Testis (tissue), 5 donors: ENCODE measurements at places on chromosomes 7 and 10.

GRCh38 chr7:130894146-130894908, 160.3 kb upstream of the KLF14 start:
- no peak for DNase-seq

GRCh38 chr10:26950934-26951333, 90.2 kb upstream of the ABI1 start:
- DNase-seq: no peak

- DNase-seq: no peak
Measured at GRCh38 chr10:47425813-47426419, 41.8 kb upstream of the ZNF488 start.

DNA sequence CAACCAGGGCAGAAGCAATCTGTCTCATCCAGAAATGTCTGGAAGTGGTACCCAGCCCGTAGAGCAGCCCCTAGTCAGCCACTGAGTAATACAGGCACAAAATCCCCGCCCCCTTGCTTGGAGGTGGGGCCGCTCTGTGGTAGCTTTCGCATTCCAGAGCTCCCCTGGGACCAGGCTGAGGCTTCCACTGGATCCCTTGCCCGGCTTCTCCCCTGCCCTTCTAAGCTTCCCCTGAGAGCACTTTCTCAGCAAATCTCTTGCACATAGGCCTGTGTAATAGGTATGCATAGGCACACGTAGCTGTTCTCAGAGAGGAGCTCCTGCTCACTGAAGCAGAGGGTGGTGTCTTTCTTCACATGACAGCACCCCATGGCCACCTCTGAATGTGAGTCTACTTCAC, 144.2 kb downstream of the BMS1 start:
- DNase-seq: no peak

GRCh38 chr7:130736298-130736900, 2.4 kb upstream of the KLF14 start:
- DNase-seq: no peak

DNA sequence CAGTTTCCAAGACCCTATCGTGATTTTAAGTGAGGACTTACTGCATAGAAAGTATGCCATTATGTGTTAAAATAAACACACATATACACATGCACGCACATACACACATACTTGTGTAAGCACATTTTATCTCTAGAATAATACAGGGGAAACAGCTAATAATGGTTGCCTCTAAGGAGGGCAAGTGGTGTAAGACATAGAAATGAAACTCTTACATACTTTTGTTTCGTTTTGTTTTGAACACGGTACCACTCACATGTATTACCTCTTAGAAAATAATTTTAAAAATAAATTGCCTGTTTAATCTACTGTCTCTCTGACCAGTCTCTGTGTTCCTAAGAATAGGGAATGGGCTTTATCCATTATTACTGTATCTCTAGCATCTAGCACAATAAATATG, 49.2 kb downstream of the HERPUD2 start:
- no peak for DNase-seq

DNA sequence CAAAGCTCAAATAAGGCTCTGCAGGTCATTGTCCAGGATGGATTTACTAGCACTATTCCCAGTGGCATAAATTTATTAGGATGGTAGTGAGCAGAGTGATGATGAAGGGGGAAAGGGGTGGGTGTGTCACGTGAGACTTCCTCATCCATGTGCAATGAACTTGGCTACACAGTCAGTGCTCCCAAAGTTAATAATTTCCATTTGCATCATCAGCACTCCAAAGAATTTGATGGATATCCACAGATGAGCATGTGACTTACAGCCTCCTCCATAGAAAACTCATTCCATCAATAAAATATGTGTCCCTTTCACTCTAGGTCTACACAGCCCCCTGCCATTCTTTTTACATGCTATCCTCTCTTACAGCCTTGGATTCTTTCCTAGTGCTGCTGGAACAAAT, 142.6 kb upstream of the PLPP4 start:
- no peak for DNase-seq

DNA sequence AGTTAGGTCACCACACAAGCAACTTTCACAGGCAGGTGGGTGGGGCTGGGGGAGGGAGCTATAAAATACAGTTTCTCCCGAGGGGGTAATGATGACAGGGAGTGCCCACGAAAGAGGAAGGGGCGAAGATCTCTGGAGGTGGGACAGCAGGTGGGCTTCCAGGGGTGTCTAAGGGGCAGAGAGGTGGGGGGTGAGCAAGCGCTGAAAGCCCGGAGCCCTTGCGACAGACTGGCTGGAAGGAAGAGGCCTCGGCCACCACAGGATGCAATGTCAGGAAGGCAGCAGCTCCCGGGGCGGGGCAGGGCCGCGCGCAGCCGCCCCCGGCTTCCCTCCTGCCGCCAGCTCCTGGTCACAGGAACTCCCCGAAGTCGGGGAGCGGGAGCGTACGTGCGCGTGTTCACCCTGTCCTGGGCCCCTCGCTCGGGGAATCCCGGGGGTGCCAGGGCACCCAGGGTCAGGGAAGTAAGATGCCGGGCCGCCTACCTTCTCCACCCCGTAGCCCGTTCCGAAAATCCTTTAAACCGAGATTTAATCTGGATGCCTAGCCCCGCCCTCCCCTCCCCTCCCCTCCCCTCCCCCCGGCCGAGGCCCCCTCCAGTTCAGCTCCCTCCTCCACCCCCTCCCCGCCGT, 105.2 kb upstream of the PPIF start:
- peak; percentile 55 for DNase-seq

GRCh38 chr7:117819558-117819957, 53.7 kb downstream of the CTTNBP2 start:
- DNase-seq: no peak

DNA sequence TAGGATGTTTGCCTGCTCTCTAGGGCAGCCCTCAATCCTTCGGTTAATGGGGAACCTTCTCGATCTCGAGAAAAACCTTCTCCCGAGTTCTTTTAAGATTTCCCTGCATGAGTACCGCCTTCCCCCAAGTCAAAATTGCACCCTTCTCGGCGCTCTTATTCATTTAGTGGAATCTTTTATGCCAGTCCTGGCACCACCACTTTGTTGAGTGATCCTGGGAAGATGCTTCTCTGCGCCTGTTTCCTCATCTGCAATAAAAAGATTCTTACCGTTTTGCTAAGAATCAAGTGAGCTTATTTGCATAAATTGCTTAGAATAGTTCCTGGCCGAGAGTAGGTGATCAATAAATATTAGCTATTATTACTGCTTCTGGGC, 697 bp downstream of the ARPC1A start:
- no peak for DNase-seq

DNA sequence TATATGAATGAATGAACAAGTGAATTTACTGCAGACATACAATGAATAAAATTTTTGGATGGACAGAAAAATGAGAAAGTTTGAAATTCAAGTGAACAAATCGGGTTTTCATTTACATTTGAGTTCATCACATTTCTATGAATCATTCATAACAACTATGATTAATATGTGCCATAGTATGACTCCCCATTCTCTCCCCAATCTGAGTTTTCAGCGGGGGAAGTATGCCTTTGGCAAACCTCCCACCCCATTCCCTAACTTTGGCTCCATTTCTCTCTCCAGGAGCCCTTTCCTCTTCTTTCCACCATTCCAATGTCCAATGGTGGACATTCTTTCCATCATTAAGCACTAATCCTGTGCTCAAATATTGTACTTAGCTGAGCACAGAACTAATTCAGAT, 96.8 kb upstream of the LSM8 start:
- no peak for DNase-seq

GRCh38 chr10:72126184-72126871, 38.0 kb upstream of the SPOCK2 start:
- no peak for DNase-seq

DNA sequence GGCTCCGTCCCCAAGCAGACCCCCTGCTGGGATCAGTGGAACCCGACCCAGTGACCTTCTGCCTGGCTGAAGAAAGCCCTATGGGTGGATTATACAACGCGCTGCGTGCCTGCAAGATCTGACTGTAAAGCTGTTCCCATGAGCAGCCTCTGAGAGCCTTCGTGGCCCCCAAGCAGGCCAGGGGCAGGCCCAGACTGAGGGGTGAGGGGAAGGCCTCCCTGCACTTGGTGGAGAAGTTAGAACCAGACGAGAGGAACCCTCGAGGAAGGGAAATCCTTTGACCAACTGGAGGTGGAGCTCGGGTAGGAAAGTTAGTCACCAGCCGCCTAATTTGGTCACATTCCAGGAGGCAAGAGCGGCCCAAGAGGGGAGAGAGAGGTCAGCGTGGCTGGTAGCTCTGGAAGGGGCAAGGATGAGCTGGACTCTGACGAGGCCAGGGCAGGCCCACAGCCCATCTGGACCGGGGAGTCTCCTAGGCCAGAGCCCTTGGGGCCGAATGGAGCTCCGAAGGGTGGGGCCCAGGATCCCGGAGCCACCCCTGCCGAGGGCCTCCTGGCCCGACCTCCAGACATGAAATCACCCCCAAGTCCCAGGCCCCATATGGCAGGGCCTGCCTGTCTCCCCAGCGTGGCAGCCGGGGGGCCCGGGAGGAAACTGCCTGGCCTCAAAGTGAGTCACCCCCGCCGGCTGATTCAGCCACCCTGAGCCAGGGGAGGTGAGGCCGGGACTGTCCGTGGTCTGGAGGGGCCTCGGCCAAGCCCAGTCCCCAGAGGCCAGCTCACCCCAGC, 23.3 kb upstream of the PDGFA start:
- DNase-seq: no peak

DNA sequence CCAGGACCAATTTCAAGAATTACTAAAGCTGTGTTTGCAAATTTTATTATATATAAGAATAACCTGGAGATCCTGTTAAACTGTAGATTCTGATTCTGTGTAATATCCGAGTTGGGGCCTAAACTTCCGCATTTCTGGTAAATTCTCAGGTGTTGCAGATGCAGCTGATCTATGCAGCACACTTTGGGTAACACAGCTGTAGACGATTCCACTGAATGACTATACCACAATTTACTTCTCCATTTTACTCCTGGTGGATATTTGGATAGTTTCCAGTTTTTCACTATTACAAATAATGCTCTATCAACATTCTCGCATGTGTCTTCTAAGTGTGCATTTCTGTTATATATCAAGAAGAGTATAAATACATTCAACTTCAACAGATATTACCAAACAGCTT, 7.5 kb downstream of the GDI2 start:
- no peak for DNase-seq

DNA sequence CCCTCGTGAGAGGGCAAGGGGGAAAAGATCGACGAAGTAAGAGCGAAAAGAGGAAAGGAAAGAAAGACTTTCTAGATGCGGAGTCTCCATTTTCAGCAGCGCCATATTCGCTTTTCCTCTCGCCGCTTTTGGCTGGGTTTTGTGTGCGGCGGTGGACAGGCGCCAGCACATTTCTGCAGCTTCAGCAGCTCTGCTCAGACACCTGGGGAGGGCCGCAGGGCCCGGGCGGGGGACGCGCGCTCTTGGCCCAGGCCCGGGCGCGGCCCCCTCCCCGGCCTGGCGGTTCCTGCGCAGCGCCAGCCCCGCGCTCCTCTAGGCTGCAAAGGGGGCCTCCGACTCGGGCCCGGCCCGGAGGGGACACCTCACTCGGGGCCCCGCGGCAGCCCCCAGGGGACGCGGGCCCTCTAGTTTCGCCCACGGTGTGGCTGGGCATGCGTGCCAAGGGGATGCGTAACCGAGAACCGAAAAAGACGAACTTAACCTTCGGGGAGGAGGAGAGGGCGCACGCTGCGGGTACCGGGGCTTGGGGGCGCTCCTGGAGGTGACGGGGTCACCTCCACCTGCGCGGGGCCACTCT, 34.5 kb upstream of the EBLN1 start:
- peak; percentile 81 for DNase-seq

- no peak for DNase-seq
Measured at GRCh38 chr7:137399827-137400823, 56.6 kb upstream of the PTN start.

- no peak for DNase-seq
Measured at GRCh38 chr7:40772096-40772495, 637.3 kb downstream of the SUGCT start.

GRCh38 chr7:6691609-6692106, 15.1 kb downstream of the ZNF12 start:
- DNase-seq: no peak

DNA sequence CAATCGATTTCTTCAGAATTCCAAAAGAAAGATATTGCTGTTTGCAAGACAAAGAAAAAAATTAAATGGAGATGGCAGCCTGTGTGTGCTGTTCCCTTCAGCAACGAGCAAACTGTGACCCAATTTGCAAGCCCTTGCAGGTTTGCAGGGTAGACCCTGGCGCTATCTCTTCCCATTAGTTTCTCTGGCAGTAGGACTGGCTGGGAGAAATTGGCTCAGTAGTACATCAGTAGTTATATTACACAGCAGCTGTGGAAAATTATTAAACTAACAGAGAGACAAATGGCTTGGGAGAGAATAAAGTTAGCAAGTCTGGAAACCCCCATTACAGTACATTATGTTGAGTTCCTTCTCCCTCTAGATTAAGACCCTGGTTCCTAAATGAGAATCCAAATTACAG, 116.4 kb upstream of the ITGB1 start:
- DNase-seq: no peak

DNA sequence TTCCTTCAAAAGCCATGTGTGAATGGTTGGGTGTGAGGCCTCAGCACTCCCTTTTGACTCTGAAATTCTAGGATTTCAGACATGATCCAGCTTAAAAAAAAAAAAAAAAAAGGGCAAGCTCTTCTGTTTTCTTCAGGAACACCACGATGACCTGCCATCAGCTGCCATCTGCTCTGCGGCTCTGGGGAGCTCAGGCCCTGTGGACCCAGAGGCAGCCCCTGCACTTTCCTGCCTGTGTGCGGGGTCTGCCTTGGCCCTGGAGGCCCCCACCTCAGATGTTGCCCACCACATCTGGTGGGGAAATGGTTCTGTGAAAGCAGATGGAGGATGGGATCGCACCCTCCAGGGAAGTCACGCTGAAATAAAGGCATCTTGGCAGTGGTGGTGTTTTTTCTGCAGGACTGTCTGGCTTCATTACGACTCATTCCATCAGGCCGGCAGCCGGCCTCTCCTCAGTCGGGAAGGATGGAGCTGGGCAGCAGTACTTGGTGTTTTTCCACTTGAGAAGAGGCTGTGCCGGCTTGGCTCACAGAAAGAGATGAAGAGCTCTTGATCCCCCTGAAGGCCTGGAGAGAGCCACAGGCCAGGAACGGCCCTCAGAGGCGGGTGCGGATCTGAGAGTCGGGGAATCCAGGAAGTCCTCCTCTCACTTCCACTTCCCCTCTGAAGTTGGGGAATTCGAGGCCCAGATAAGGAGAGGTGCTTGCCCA, 66.1 kb upstream of the AQP1 start:
- peak; percentile 69 for DNase-seq

DNA sequence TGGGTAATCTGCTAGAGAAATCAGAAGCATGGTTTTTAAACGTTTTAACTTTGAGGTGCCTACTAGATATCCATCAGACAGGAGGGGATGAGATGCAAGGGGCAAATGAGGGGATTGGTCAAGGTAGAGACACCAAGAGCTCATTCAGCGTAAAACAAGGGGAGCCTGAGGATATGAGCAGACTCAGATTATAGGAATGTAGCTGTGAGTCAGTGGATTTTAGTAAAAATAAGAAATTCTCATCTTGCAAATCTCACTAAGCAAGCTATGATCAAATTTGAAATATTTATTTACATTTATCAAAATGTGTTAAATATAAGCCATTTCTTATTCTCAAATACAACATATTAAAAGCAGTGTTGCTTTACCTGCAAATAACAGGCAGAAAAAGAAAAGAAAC, 21.4 kb upstream of the TFEC start:
- DNase-seq: no peak

- no peak for DNase-seq
Measured at GRCh38 chr10:72649291-72649690, 23.4 kb upstream of the MICU1 start.

- DNase-seq: no peak
Measured at GRCh38 chr10:62643606-62644587, 160.6 kb upstream of the ADO start.

- DNase-seq: no peak
Measured at GRCh38 chr7:134485203-134485602, 26.3 kb upstream of the AKR1B1 start.
